ENCODE measurements at places on chromosomes 5 and 9.

DNA sequence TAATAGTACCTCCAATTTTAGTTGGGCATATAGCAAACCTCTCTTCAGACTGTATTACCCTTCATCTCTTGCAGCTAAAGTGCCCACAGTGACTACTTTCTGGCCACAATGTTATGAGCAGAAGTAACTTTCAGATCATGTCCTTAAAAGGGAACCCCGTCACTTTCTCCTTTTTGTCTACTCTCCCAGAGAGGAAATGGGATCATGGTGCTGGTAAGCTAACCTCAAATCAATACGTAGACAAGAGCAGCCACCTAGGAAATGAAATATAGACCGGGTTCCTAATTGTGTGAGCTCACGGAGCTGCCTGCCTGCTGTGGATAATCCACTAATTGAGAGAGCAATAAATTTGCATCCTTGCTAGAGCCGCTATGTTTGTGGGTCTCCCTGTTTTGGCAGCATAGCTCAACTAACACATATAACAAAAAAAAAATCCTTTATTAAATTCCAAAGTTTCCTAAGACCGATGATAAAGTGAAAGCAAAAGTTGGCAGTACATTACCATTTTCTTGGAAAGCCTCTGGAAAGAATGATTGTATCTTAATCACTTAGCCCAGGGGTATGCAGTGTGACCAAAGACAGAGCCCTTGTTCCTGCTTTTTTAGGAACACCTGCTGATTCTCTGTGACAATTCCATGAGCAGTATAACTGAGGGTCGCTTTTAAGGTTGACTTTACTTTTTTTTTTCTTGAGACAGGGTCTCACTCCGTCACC is 5.6 kb upstream of the IL7R start:
- H3K27me3 ChIP-seq, result no peaks in the 10 kb centered on the region
- H3K27ac ChIP-seq, result no peak overlapping the region
- peak; percentile 35 for DNase-seq
- H3K36me3 ChIP-seq, result no peaks in the 10 kb centered on the region
- H3K4me1 ChIP-seq, result peaks cover 2% of the 10 kb centered on the region

DNA sequence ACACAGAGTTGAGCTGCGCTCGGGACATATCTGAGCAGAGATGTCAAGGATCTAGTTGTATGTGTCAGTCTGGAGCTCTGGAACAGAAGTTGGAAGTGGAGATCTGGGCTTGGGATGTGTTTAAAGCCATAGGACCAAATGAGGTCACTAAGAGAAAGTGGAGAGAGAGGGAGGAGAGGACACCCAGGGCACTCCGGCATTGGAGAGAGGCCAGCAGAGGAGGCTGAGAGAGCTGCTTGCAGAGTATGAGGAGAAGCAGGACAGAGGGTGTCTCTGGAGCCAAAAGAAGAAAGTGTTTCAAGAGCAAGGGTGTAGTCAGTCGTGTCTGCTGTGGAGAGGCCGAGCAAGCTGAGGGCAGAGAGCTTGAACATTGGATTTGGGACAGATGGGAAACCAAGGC is 34.7 kb downstream of the ARHGEF37 start:
- peaks cover 5% of the 10 kb centered on the region for H3K4me1 ChIP-seq
- H3K4me3 ChIP-seq, result no peak overlapping the region
- no peak overlapping the region for H3K27ac ChIP-seq
- no peaks in the 10 kb centered on the region for H3K27me3 ChIP-seq
- no peaks in the 10 kb centered on the region for H3K36me3 ChIP-seq
- DNase-seq, result no peak

DNA sequence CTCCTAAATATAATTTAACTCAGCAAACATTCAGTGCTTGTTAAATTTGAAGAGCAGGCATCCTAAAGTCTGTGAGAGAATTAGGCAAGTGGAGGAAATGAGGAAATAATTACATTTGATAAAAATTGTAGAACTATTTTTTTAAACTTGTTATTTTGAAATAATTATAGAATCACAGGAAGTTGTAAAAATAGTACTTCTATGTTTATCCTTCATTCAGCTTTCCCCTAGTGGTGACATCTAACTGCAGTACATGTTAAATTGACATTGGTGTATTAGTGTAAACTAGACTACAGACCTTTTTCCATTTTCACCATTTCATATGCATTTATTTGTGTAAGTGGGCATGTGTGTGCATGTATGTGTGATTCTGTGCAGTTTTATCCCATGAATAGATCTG is 51.6 kb downstream of the F2RL2 start:
- H3K27me3 ChIP-seq, result peaks cover 8% of the 10 kb centered on the region
- H3K4me1 ChIP-seq, result no peaks in the 10 kb centered on the region
- H3K36me3 ChIP-seq, result no peaks in the 10 kb centered on the region
- no peak for DNase-seq

DNA sequence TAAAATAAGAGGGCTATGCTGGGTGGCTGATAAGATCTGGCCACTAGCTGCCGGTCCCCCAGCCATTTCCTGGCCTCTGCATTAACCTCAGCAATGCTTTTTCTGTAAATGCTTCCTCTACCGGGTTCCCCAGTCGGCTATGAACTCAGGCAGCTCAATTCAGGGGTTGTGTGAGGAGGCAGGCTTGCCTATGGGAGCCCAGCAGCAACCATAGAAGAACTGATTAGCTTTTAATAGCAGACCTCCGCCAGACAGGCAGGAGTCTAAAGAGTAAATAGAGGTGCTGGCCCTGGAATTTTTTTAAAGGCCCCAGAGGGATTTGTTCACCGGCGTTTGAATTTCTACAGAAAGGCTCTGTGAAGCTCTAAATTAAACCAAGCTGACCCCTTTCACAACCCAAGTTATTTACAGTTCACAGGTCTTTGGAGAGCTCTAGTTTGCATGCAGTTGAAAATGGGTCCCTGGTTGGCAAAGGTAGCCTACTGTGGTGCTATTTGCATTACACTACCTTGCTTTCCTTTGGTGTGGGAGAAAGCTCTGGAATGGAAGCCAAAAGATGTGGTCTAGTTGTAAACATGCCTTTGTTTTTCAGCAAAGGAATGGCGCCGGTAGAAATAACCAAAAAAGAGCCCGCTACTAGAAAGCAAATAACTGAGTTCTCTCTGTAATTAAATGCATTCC is 289.7 kb upstream of the SEMA6A start:
- no peak for DNase-seq
- no peaks in the 10 kb centered on the region for H3K27me3 ChIP-seq
- no peak overlapping the region for H3K4me3 ChIP-seq
- H3K36me3 ChIP-seq, result no peaks in the 10 kb centered on the region
- no peak overlapping the region for H3K27ac ChIP-seq

DNA sequence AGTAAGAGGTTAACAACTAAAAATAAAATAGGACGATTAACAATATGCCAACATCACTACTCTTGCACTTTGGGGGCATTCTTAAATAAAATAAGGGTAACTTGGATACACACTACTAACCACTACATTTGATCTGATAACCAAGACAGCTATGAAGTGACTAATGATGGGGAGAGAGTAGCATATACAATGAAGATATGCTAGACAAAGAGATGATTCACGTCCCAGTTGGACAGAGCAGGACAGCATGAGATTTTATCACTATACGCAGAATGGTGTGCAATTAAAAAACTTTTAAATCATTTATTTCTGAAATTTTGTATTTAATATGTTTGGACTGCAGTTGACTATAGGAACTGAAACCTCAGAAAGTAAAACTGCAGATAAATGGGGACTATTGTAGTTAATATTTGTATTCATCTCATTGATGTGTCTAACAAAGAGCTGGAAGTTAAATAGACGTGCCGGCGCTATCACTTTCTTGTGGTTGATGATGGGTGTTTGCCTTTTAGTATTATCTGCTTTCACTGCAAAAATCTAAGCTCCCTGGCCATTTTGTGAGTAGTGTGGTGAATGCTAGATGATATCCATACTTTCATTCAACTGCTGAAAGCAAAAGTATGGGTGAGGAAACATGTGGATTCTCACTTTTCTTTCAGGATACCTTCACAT is 18.7 kb downstream of the GIN1 start:
- H3K4me1 ChIP-seq, result no peaks in the 10 kb centered on the region
- H3K4me3 ChIP-seq, result no peak overlapping the region
- H3K36me3 ChIP-seq, result peaks cover 3% of the 10 kb centered on the region

DNA sequence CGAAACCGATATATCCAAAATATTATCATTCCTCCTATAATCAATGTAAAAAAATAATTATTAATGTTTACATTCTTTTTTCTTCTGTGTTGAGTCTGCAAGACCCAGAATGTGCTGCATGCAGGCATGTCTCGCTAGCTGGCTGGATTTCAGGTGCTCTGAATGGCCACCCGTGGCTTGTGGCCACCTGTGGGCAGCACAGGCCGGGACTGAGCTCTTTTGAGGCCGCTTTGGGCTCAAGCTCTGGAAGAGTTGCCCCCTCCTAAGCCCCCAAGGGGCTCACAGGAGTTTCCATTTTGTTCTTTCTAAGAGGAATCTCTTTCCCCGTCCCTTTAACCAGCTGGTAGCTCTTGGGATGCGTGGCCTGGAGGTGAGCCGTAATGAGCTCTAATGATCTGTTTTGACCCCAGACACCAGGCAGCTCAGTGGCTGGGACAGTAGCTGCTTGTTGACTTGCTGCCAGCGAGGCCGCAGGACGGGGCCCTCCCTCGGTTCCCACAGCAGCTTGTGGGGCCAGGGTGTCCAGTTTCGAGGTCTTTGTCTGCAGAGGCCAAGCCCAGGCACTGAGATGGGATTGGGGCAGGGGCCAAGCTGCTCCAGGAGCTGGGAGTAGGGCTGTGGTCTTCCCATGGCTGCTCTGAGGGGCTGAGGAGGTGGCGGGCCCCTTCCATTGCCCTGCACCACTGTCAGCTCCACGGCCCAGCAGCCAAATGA is 20.8 kb downstream of the ASS1 start:
- no peak overlapping the region for H3K27ac ChIP-seq
- H3K36me3 ChIP-seq, result no peaks in the 10 kb centered on the region
- no peak for DNase-seq
- peaks cover 25% of the 10 kb centered on the region for H3K27me3 ChIP-seq
- no peaks in the 10 kb centered on the region for H3K4me1 ChIP-seq
- H3K4me3 ChIP-seq, result no peak overlapping the region

DNA sequence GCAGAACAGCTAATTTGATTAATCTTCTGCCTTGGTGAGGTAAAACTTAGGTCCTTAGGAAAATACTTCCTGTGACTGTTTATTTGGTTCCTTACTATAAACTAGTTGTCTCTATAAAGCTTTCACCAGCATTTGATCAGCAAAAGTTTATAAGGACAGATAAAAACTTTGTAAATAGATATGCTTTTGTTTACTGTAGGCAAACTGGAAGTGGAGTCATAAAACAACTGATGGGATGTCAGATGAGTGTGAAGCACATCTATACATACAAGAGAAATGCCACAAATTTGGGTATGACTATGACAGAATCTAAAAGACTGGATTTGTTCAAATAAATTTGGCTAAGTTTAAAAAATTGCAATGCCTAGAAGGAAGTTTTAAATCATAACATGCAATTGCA is 5.5 kb downstream of the PTGER4 start:
- DNase-seq, result no peak
- no peak overlapping the region for H3K4me3 ChIP-seq
- peaks cover 12% of the 10 kb centered on the region for H3K4me1 ChIP-seq
- H3K27ac ChIP-seq, result no peak overlapping the region
- no peaks in the 10 kb centered on the region for H3K27me3 ChIP-seq

DNA sequence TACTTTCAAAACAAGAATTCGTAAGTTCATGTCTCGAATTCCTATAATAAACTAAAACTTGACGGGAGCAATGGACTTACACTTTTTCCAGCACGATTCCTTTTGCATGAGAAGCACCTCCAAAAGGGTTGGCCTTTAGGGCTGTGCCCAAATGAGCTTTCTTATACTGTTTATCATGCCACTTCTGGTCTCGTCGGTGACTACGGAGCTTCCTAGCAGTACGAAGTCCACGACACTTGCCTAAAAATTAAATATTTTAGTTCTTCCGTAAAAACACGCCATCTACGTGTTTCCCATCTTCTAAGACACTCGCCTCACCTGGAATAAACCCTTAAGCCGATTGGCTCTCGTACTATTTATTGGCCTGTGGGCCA is 554 bp downstream of the RPS23 start:
- H3K27ac ChIP-seq, result peak overlapping the region; percentile 71
- no peaks in the 10 kb centered on the region for H3K4me1 ChIP-seq
- peak overlapping the region; percentile 92 for H3K4me3 ChIP-seq
- H3K36me3 ChIP-seq, result peaks cover 22% of the 10 kb centered on the region
- DNase-seq, result no peak
- no peaks in the 10 kb centered on the region for H3K27me3 ChIP-seq

DNA sequence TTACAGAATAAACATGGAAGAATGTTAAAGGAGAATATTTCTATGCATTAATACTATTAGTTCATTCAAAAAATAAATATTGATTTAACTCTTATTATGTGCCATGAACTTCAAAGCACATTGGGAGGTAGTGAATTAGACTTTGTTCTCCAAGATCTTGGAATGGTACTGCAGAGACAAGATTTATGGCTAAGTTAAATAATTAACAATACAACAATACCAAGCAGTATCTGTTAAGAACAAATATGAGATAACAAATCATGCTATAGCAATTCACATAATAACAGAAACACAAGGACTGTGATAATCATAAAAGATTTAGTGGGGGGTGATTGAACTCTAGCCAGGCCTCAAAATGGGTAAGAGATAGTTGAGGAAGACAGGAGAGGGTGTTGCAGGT is 11.6 kb downstream of the NMUR2 start:
- DNase-seq, result no peak
- no peaks in the 10 kb centered on the region for H3K27me3 ChIP-seq
- H3K36me3 ChIP-seq, result no peaks in the 10 kb centered on the region
- no peak overlapping the region for H3K27ac ChIP-seq
- H3K4me1 ChIP-seq, result no peaks in the 10 kb centered on the region
- no peak overlapping the region for H3K4me3 ChIP-seq

DNA sequence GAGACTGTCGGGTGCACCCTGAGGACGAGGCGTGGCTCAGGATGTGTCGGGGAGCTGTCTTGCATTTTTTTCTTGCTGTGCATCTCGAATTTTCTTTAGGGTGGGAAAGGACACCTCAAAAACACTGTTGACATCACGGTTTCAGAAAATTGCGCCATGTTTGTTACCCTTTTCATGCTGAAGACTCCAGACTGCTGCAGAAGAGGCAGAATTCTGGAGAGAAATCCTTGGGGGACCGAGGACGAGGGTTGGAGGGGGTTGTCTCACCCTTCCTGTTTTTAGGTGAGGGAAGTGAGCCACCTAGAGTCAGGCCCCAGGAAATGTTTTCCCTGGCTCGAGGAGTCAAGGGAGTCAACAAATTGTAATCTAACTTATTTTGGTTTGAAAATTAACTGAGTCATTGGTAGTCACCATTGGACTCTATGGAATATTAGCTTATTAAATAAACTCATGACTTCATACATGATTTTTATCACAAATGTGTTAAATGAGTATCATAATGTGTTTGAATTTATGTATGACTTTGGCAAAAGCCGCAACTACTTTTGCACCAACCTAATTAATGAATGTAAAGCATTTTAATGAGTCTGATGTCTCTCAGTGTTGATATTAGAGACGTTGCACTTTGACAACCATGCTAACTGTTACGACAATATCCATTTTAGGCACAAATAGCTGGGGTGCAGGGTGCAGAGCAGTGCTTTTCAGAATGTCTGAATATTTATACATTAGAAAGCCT is 724 bp upstream of the LYSMD3 start:
- peaks cover under 1% of the 10 kb centered on the region for H3K36me3 ChIP-seq
- DNase-seq, result peak; percentile 82
- no peaks in the 10 kb centered on the region for H3K4me1 ChIP-seq
- H3K27ac ChIP-seq, result peak overlapping the region; percentile 92

- no peak overlapping the region for H3K27ac ChIP-seq
- DNase-seq, result no peak
- no peaks in the 10 kb centered on the region for H3K27me3 ChIP-seq
- H3K4me3 ChIP-seq, result no peak overlapping the region
- no peaks in the 10 kb centered on the region for H3K36me3 ChIP-seq
Measured at GRCh38 chr9:116005205-116005604, 148.4 kb upstream of the PAPPA start.
